ENCODE measurements at places on chromosomes 3 and 15.
A peak's percentile ranks its signal among the peaks of the same experiment; 100 is the strongest.

DNA sequence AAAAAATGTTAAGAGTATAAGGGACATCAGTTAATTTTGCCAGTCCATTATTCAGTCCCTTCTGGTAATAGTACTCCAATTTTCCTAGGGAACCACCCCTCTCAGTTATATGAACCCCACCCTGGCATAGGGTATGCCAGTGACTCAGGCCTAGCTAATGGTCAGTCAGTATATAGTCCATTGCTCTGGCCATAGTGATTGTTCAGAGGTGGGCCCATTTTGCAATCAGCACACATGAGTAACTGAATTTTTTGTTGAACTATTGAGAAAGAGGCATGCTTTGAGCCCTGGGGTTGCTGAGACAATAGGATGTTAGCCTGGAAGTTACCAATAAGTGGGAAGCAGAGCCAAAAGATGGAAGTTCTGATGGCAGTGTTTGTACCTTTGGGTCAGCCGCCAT lies 4.1 kb downstream of the LRCH3 start:
- DNase-seq: no peak

DNA sequence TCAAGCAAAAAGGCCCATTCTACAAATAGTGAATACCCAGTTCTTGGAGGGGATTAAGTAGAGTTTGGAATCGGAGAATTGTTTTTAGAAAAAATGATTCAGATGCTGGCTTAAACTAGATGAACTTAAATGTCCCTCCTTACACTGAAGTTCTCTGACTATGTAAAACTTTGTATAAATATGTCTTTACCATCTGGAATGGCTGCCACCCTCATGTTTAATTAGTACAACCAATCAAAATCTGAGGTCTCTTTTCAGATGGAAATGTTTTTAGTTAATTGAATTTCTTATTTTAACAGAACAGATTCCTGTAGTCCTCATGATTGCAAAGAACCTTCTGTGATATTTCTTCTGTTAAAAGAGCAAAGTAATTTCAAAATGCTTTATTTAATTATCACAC lies 94.8 kb downstream of the CADM2 start:
- no peak for DNase-seq

- no peak for DNase-seq
Measured at GRCh38 chr3:53202331-53203015, 41.5 kb downstream of the PRKCD start.

- DNase-seq: no peak
Measured at GRCh38 chr3:177934001-177934891, 602.0 kb upstream of the KCNMB2 start.

DNA sequence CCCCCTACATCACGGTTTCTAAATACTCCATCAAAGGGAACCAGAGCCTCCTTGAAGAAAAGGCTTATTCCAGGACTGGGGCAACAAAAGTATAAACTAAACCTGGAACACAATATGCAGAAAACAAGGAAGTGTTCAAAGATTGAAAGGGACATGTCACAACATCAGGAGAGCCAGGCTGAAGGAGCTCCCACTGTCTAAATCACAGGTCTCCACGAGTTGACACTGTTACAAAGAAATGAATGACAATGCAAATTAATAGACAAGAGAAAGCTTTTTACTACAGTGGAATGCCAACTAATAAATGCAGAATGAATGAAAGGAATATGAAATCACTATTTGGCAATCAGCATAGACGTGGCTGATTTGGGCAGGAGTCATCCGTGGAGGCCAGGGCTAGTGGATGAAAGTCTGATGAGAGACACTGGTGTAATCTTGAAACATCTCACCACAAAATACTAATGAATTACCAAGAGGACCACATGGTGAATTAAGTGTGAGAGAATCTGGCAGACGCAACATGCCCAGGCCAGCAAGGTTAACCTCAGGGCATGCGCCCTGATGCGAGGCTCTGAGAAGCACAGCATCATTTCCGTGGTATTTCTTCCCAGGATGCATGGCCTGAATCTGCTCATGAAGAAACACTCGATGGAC lies 123.8 kb upstream of the TJP1 start:
- no peak for DNase-seq

GRCh38 chr3:64187065-64187959 lies 38.0 kb downstream of the PRICKLE2 start:
- peak; percentile 58 for DNase-seq

DNA sequence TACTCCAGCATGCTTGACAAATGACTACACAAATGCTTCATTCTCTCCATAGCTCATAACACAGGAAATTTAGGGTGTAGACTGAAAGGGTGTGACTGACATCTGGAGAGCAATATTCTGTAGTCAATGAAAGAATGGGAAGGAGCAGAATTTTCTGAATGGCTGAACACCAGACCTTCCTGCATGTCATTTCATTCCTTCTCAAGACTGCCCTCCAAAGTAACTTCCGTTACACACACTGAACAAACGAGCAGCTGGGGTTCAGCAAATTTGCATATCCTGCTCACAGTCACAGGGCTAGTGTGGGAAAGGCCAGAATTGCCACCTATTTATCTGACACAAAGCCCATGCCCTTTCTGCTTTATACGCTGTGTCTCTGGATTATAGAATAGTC lies 325.0 kb upstream of the CFAP20DC start:
- DNase-seq: no peak

GRCh38 chr3:102124704-102125103 lies 275.4 kb downstream of the NFKBIZ start:
- no peak for DNase-seq

- peak; percentile 73 for DNase-seq
Measured at GRCh38 chr15:75347222-75348033, 589 bp downstream of the NEIL1 start.

- DNase-seq: no peak
Measured at GRCh38 chr3:13202744-13203397, 129.6 kb upstream of the IQSEC1 start.

GRCh38 chr15:25179673-25180511 lies 225.1 kb downstream of the SNRPN start:
- no peak for DNase-seq

- DNase-seq: no peak
Measured at GRCh38 chr3:43378066-43378935, 92.0 kb downstream of the SNRK start.

DNA sequence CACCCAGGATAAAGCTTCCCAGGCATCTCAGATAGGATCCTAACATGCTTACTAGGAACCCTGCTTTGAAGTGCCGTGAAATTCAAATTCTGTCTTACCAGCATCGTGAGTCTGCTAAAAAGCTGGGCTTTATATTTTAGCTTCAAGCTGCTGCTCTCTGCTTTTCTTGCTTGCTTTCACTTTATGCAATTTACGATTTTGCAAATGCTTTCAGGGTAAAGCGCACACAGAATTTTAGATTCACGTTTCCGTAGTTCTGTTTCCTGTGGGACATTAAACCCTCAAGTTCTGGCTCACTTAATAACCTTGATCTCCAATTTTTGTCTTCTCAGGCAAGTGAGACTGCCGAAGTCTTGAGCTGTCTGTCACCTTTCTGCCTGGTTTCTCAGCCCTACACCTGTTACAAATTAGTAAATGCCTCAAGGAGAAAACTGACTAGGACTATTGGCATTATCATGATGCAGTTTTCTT lies 170.5 kb upstream of the TGFBR2 start:
- no peak for DNase-seq

GRCh38 chr3:100045696-100046095 lies 68.6 kb downstream of the FILIP1L start:
- DNase-seq: no peak

- DNase-seq: no peak
Measured at GRCh38 chr15:41690636-41691035, 30.4 kb downstream of the MGA start.

- DNase-seq: no peak
Measured at GRCh38 chr3:173065543-173065981, 75.5 kb downstream of the SPATA16 start.

- DNase-seq: no peak
Measured at GRCh38 chr3:147200545-147200944, 205.8 kb downstream of the ZIC4 start.

GRCh38 chr15:78810362-78811123 lies 721 bp downstream of the ADAMTS7 start:
- DNase-seq: no peak

GRCh38 chr3:140467796-140468315 lies 210.0 kb upstream of the TRIM42 start:
- no peak for DNase-seq

- DNase-seq: no peak
Measured at GRCh38 chr3:61237858-61238257, 13.4 kb downstream of the FHIT start.

- no peak for DNase-seq
Measured at GRCh38 chr15:70530503-70530902, 232.9 kb downstream of the UACA start.

GRCh38 chr3:143070977-143071551 lies 48.5 kb upstream of the CHST2 start:
- no peak for DNase-seq

DNA sequence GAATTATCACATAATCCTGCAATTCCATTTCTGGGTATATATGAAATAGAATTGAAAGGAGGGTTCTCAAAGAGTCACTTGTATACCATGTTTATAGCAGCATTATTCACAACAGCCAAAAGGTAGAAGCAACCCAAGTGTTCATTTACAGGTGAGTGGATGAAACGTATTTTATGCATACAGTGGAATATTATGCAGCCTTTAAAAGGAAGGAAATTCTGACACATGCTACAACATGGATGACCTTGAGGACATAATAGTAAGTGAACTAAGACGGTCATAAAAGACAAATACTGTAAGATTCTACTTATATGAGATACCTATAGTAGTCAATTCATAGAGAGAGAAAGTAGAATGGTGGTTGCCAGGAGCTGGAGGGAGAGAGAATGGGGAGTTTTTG lies 110.8 kb upstream of the LIPC start:
- DNase-seq: no peak

DNA sequence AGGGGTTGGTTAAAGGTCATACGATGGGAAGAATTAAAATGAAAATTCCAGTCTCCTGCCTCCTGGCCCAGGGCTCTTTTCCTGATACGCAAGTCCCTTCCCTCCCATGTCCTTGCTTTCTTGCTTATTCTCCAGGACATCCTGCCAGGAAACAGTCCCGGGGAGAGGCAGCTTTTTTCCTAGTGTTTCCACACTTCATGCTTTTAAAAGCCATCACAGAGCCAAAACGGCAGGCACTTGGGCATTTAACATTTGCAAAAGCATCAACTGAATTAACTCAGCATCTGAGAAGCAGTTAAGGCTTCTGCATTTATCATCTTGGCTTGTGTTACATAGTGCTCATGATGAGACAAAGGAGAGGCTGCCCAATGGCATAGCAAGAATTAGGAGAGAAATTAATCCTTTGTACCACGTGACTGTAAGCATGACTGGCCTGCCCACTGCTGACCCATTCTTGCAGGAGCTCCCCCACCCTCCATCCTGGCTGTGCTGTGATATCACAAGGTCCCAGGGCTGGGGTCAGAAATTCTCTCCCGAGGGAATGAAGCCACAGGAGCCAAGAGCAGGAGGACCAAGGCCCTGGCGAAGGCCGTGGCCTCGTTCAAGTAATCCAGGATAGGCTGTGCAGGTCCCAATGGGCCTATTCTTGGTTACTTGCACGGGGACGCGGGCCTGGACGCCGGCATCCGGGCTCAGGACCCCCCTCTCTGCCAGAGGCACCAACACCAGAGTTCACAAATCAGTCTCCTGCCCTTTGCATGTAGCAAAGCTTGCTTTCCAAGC lies 21.6 kb upstream of the VILL start:
- no peak for DNase-seq

DNA sequence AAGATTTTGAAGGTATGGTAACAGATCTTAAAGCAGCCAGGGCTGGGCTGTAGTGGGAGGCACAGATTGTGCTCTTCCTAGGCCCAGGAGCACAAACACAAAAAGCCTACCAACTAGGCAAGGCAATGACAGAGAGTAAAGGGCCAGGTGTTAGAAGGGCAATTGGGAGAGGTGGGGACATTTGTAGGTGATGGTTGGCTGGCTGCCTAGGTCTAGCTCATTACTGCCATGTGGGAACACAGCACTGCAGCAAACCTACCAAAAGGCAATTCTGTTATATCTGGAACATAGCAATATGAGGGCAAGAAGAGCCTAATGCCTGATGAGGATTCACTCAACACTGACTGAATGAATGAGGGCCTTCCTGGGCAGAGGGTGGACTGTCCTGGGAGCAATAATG lies 30.4 kb downstream of the ARHGEF3 start:
- DNase-seq: no peak

GRCh38 chr15:70321172-70321819 lies 223.6 kb upstream of the TLE3 start:
- no peak for DNase-seq

GRCh38 chr3:171829841-171830517 lies 13.2 kb upstream of the TMEM212 start:
- peak; percentile 27 for DNase-seq

DNA sequence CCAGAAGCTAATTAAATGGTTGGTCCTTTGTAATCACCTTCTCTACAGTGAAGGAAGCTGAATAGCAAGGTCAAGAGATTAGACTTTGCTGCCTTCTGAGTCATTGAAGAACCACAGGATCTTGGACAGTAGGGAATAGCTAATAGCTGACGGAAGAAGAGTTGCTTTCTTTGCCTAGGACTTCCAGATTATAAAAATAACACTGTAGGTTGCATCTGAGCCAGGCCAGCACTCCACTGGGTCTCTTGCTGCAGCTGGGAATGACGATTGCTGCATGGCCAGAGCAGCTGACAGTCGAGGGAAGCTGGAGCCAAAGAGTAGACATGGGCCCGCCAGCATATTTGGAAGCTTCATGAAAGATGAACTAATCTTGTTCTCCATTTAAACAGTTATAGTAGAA lies 81.5 kb upstream of the KCNMB2 start:
- DNase-seq: no peak

DNA sequence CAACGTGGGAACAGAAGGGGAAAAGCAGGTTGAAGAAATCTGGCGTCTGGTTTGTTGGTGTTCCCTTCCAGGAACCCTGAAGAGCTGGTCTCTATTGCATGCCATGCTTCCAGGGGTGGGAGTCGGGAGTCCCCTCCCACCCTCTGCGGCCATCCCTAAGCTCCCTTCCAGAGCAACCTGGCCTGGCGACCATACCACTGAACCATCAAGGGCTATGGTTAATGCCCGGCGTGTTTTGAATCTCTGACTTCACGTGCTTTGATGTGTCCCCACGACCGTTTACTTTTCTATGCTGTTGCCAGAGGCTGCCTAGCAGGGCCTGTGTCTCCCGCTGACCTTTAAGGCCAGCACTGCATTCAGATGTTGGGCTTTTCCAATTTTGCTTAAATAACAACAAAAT lies 696 bp upstream of the SNRK start:
- DNase-seq: no peak

GRCh38 chr3:21718943-21719591 lies 31.9 kb downstream of the ZNF385D start:
- DNase-seq: no peak

- DNase-seq: no peak
Measured at GRCh38 chr3:131807822-131808221, 227.0 kb downstream of the CPNE4 start.

- no peak for DNase-seq
Measured at GRCh38 chr3:66478960-66479359, 21.9 kb downstream of the LRIG1 start.
